ENCODE measurements at places on chromosomes 12 and 14.
A peak's percentile ranks its signal among the peaks of the same experiment; 100 is the strongest.

DNA sequence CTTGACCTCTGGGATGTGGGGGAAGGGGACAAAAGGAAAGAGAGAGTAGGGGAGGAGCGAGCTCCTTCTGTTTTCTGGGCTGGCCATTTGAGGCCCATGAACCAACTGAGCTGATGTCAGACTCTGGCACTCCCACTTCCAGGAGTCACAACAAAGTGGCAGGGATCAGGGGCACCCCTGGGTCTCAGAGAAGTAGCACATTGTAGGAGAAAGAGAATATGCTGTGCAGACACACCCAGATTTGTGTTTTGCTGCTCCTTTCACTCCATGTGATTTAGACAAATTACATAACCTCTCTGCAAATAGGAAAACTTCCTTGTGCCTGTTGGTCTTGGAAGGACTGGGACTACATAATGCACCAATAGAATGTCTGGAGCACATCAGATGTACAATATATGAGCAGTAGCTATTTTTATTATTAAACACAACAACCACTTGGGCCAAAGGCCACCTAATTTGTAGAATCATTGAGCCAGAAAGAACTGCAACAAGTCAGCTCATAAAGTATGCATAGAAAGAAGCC lies 265.5 kb downstream of the ZFP36L1 start:
- DNase-seq = peak; percentile 68

DNA sequence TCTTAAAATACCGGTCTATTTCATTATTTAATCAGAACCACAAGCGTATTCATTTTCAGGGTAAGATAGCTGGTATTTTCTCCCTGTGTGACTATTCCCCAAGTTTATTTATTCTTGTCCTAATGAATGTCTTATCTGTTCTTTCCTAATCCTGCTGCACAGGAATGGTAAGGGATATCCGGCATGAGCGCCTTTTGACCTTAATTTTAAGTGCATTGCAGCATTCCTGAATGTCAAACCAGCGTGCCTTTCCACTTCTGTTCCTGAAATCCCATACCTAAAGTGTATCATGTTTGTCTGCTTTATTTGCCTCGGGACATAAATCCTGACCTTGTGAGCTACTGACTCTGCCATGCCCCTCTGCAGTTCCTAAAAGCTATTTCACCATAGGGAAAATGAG lies 1713.2 kb upstream of the FLRT2 start:
- no peak for DNase-seq

DNA sequence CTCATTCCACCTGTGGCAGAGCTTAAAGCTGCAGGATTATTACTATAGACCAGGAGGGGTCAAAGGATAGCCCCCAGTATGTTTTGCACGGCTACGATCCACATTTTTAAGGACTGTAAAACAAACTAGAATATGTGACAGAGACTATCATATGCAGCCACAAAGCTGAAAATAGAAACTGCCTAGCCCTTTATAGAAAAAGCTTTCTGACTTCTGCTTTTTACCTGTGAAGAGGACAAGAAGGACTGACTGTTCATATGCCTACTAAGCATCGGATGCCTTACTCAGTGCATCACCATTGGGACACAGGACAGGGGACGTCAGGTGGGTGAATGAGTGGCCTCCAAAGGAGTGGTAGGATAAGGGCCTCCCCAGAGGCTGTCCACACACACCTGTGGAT lies 29.8 kb downstream of the SPTB start:
- no peak for DNase-seq

- no peak for DNase-seq
Measured at GRCh38 chr14:77918448-77918847, 118.5 kb downstream of the ADCK1 start.

GRCh38 chr14:29684926-29685325 lies 242.7 kb downstream of the PRKD1 start:
- no peak for DNase-seq

DNA sequence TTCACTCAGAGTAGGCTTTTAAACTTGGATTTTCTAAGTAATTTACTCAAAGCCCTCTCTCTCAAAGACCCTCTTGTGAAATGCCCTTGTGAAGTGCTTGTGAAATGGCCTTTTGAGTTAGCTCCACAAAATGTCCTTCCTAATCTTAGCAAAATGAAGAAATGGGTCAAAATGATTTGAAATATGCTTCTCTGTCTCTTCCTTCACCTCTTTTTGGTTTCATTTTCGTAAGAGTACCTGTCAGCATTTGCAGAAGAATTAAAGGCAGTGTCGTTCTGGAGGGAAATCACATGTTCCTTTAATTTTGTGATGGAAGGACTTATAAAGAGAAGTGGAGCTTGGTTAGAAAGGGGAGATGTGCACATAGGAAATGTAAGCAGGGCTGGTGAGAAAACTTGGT lies 93.7 kb downstream of the HMGA2 start:
- DNase-seq = no peak

DNA sequence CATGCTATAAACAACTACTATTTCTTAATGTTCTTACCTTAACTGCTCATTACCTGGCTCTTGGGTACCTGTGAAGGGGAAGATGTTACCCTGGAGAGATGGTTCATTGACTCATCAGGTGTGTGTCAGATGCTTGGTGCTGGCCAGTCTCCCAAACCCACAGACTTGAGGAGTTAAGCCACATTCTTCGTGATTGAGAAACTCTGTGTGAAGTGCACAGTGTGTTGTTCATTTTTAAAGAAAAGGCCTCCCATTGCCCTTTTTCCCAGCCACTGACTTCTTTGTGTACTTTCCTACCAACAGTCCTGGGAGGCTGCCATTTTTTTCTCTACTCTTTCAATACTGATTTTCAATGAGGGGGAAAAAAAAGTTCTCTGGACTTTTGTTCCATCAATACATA lies 3.2 kb downstream of the MGST1 start:
- DNase-seq = no peak

GRCh38 chr14:88299865-88300530 lies 23.1 kb downstream of the KCNK10 start:
- no peak for DNase-seq

GRCh38 chr12:120358412-120359100 lies 10.4 kb downstream of the MSI1 start:
- DNase-seq = no peak

GRCh38 chr12:49108958-49109404 lies 1.7 kb downstream of the LMBR1L start:
- DNase-seq = peak; percentile 66

- DNase-seq = no peak
Measured at GRCh38 chr12:107359382-107359781, 266.0 kb upstream of the CRY1 start.

- no peak for DNase-seq
Measured at GRCh38 chr12:54744590-54744989, 96.4 kb upstream of the DCD start.

- no peak for DNase-seq
Measured at GRCh38 chr14:59268858-59269257, 80.4 kb downstream of the DAAM1 start.

- no peak for DNase-seq
Measured at GRCh38 chr14:99254328-99255009, 17.5 kb downstream of the BCL11B start.

DNA sequence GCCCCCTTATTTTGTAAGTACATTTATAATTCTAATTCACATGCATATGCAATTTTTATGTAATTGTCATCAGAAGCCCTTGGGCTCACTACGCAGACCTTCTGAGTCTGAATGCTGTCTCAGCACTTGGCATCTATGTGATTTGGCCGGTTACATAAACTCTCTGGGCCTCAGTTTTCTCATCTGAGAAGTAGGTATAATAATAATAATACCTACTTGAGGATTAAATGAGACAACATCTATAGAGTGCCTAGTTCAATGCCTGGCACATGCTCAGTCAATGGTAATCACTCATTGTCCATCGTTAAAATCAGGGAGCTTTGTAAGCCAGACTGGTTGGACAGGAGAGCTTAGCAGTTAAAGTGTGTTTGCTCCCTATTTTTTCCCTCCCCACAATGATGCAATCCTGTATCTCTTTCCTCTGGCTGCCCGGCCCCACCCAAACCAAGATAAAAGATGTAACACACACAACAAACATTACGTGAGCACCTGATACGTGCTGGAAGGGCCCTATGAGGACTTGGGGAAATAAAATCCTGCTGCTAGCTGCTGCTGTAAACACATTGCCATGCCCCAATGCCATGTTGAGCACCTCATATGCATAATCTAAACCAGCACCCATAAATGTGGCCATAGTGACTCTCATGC lies 235.0 kb downstream of the CRADD start:
- no peak for DNase-seq

DNA sequence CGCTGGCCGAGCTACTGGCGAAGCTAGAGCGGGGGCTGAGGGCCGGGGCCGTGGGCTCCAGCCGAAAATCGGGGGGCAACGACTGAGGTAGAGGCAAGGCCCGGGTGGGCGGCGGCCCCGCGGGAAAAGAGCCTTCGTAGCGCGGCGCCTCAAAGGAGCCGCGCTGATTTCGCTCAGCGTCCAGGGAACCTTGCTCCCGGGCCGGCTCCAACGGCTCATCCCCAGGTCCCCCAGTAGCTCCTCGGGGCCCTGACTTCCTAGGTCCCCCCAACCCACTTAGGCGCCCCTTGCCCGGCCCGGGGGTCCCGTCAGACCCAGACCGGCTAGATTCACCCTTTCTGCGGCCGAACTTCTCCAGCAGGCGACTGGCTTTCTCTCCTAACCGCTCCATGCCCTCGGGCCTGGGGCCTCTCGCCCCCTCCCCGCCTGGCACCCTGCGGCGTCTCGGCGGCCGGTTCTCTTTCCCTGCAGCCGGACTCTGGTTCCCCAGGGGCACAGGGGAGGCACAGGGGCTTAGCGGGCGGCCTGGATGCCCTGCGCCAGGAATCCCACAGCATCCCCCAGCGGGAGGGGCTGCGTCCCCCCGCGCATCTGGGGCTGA lies 375 bp downstream of the AJUBA start:
- DNase-seq = no peak

- no peak for DNase-seq
Measured at GRCh38 chr12:110932046-110932445, 11.7 kb upstream of the MYL2 start.

DNA sequence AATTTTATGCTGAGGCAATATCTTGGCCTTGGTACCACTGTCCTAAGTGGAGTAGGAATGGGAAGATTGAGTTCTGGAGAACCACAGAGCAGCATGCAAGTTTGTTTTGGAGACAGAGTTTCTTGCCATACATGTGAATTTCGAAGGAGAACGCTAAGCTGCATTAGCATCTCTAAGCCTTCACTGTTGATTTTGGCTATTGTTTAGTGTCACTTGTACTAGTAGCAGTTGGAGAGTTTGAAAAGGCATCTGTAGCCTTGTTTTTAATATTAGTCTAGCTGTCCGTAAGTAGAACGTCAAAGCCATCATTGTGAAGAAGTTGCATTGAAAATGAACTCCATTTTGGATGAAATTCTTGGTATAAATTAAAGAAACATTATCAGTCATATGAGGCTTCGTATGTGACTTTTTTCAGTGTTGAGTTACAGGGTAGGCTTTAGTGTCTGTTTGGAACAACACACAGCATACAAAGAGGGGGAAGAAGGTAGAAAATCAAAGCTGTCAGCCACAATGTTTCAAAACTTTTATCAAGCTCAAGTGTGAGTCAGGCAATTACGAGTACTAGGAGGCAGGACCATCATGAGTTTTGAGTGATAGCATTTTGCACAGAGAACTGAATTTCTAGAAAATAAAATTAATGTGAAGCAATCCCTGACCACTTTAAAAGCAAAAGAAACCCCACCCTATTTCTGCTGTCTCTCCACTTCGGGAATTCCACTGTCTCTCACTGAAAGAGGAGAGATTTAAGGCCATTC lies 70.2 kb upstream of the NAV3 start:
- no peak for DNase-seq

DNA sequence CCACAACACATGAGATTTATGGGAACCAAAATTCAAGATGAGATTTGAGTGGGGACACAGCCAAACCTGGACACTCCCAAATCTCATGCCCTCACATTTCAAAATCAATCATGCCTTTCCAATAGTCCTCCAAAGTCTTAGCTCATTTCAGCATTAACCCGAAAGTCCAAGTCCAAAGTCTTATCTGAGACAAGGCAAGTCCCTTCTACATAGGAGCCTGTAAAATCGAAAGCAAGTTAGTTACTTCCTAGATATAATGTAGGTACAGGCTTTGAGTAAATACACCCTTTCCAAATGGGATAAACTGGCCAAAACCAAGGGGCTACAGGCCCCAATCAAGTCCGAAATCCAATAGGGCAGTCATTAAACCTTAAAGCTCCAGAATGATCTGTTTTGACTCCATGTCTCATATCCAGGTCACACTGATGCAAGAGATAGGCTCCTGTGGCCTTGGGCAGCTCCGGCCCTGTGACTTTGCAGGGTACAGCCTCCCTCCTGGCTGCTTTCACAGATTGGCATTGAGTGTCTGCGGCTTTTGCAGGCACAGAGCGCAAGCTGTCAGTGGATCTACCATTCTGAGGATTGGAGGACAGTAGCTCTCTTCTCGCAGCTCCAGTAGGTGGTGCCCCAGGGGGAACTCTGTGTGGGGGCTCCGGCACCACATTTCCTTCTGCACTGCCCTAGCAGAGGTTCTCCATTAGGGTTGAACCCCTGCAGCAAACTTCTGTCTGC lies 60.1 kb downstream of the LRIG3 start:
- no peak for DNase-seq

DNA sequence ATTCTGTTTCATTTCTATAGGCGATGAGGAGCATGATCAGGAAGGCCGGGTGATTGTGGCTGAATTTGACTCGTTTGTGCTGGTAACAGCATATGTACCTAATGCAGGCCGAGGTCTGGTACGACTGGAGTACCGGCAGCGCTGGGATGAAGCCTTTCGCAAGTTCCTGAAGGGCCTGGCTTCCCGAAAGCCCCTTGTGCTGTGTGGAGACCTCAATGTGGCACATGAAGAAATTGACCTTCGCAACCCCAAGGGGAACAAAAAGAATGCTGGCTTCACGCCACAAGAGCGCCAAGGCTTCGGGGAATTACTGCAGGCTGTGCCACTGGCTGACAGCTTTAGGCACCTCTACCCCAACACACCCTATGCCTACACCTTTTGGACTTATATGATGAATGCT lies 1.9 kb downstream of the APEX1 start:
- DNase-seq = no peak
